ENCODE measurements at places on chromosomes 2 and 18.
A peak's percentile ranks its signal among the peaks of the same experiment; 100 is the strongest.

- no peak overlapping the region for H3K27ac ChIP-seq
- no peak overlapping the region for H3K4me3 ChIP-seq
- peaks cover 4% of the 10 kb centered on the region for H3K27me3 ChIP-seq
- H3K4me1 ChIP-seq = no peaks in the 10 kb centered on the region
- no peaks in the 10 kb centered on the region for H3K36me3 ChIP-seq
These were observed 555.2 kb upstream of the KLHL29 start for GRCh38 chr2:22829791-22830190.

GRCh38 chr18:51070545-51070944 lies 40.5 kb downstream of the SMAD4 start:
- no peaks in the 10 kb centered on the region for H3K27me3 ChIP-seq
- H3K4me3 ChIP-seq = no peak overlapping the region
- no peak for DNase-seq
- H3K4me1 ChIP-seq = no peaks in the 10 kb centered on the region
- no peak overlapping the region for H3K27ac ChIP-seq

GRCh38 chr2:190468814-190469569 lies 60.8 kb downstream of the MFSD6 start:
- H3K27me3 ChIP-seq = peaks cover 3% of the 10 kb centered on the region
- peaks cover 15% of the 10 kb centered on the region for H3K36me3 ChIP-seq
- no peak for DNase-seq
- peak overlapping the region; percentile 55 for H3K27ac ChIP-seq
- peaks cover 29% of the 10 kb centered on the region for H3K4me1 ChIP-seq

DNA sequence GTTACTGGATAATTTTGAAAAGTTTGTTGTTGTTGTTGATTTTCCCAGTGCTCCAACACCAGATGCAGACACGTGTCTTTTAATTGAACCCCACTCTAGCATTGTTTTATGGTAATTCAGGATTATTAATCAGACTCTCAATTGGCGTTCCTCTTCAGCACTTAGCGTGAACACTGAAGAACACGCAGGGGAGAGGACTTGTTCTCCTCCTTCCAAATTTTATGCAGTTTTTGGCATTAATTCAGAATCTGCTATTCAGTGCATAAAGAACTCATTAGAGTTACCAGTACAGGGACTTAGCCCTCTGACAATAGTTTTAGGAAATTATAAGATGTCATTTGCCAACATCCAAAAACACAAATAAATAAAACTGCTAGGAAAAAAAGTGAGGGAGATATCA lies 75.5 kb downstream of the SNTG2 start:
- H3K27ac ChIP-seq = no peak overlapping the region
- no peak overlapping the region for H3K4me3 ChIP-seq
- H3K4me1 ChIP-seq = no peaks in the 10 kb centered on the region
- peaks cover 18% of the 10 kb centered on the region for H3K27me3 ChIP-seq

DNA sequence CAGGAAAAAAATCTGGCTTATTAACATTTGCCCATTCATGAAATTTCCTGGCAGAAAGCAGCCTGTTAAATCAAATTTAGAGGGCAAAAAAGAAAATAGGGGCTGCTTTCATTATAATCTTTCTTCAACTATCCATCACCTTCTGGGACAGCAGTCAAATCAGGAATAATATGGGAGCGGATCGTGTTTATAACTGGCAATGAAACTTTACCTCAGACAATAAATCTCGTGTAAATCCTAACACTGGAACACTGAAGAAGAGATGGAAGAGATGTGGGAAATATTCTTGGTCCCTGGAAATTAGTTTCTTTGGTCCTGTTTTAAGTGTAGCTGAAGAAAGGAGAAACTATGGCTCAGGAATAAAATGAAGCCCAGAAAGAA lies 77.5 kb upstream of the SERTAD2 start:
- no peaks in the 10 kb centered on the region for H3K27me3 ChIP-seq
- peak overlapping the region; percentile 44 for H3K4me3 ChIP-seq
- H3K27ac ChIP-seq = peak overlapping the region; percentile 94
- peaks cover 58% of the 10 kb centered on the region for H3K4me1 ChIP-seq
- no peak for DNase-seq
- peaks cover 11% of the 10 kb centered on the region for H3K36me3 ChIP-seq

Data from nephron progenitor cell (in vitro differentiated cells).